ENCODE measurements at places on chromosomes 5 and 9.

GRCh38 chr5:154474396-154475334 lies 3.4 kb downstream of the HAND1 start:
- DNase-seq = no peak

GRCh38 chr5:153445875-153446579 lies 44.4 kb upstream of the GRIA1 start:
- DNase-seq = no peak

GRCh38 chr9:107389617-107390071 lies 99.9 kb downstream of the KLF4 start:
- DNase-seq = peak; percentile 9

DNA sequence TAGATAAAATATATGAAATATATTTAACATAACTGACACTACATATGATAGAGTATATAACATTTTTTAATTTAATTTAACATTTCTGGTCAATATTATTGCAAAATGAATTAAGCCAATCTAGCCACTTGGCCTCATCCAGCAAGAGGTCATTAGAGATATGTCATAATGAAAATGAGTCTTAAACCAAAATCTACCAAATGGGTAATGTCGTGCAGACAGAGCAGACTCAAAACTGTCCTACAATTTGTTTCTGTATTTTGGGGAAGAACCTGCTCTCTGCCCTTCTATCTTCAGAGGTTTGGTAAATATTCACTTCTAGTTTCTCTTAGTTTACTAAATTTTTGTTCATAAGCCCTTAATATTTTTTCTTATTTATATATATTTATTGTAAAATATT lies 61.4 kb downstream of the ARHGEF28 start:
- no peak for DNase-seq

DNA sequence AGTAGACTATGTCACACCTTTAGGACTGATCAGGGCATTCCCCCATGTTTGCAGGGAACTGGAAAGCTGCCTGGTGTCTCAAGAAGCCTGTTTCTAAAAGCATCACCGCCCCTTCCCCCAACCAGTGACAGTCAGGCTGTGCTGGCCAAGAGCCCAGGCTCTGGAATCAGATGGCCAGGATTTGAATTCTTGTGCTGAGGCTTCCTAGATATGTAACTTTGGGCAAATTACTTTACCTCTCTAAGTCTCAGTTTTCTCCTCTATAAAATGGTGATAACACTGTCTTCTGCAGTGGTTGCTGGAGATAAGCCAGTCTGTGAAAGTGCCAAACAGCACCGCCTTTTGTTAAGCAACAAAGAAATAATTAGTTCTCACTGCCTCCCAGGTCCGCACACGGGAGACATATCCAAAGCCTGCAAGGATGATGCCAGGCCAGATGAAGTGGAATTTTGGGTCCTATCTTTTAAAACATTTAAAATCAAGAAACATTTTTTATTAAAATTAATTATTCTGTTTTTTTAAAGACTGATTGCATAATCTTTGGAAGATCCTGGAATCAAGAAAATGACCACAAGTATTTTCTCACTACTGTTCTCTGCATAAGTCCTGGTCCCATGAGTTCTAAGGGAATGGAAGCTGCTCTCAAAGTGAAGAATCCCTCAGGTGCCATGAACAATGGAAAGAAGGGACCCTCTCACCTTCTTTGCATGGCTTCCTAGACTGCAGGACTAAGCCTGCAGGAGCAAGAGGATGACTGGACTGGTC lies 13.9 kb downstream of the SLC31A2 start:
- no peak for DNase-seq

DNA sequence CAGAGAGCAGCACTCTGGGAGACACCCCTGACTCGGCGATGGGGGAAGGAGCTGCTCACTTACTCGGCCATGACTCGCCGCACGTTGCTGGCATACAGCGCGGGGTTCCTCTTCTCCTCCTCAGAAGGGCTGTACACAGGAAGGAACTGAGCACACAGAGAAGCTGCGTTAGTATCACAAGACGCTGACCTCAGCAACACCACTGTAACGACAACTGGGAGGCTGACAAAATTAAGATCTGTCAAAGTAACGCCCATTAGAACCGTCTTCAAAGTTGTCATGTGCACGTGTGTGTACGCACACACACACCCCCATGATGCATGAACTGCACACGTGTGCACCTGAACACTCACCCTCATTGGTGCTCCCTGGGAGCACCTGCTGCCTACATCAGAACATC lies 32.1 kb upstream of the SLC6A3 start:
- peak; percentile 40 for DNase-seq

GRCh38 chr5:59276325-59276675 lies 617.2 kb downstream of the PDE4D start:
- DNase-seq = no peak

- no peak for DNase-seq
Observed at GRCh38 chr5:20522905-20523482, 535.0 kb upstream of the CDH18 start.

GRCh38 chr9:77794985-77795384 lies 146.9 kb upstream of the GNA14 start:
- DNase-seq = no peak

DNA sequence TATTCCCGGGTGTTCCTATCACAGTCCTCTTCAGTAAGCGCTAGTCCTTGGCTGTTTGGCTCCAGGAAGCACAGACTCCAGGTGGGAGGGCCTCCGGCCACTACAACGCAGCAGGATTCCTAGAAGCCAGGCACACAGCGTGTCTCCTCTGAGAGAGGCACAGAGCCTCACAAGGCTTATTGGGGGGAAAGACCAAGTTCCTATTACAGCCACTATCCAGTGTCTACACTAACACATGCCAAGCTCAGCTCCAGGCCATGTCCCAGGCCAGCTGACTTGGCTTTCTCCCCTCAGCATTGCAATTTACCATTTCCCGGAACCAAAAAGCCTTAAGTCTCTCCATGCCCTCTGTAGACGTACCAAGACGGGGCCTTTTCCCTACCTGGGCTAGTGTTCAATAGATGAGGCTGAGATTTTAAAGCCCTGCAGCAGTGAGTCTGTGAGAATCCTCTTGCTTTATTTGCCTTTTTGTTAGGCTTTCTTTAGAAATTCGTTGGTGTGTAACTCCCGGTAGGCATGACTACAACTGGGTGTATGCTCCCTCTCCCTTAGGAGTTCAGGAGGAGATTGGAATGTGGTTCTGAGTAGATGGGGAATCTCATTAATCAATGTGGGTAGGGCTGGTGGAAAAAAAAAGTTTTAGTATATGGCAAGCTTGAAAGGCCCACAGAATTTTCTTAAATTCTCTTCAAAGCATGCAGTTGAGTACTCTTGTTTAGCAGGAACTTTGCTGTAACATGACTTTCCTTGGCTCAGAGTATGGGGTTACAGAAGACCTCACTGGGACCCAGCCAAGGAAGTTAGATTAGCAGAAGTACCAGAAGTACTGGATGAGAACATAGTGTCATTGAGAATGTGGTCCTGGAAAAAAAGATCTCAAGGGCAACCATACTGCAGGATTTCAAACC lies 84.3 kb upstream of the SLC1A3 start:
- DNase-seq = no peak

- DNase-seq = no peak
Observed at GRCh38 chr5:6772886-6773285, 59.7 kb downstream of the TENT4A start.

DNA sequence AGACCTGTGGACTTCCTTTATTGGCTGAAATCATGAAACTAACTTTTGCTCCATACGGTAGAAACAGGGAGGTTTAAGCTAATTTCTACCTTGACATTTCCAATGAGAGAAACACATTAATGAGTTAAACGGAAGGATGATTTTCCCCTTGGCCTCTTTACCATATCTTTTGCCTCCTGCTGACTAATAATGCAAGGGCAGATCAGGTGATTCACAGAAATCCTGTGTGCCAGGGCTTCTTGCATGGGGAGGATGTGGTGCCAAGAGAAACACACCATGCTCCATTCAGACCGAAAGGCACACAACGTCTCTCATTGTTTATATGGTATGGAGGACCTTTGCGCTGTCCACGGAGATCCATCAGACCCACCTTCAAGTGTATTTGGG lies 17.4 kb upstream of the PRLR start:
- DNase-seq = no peak

DNA sequence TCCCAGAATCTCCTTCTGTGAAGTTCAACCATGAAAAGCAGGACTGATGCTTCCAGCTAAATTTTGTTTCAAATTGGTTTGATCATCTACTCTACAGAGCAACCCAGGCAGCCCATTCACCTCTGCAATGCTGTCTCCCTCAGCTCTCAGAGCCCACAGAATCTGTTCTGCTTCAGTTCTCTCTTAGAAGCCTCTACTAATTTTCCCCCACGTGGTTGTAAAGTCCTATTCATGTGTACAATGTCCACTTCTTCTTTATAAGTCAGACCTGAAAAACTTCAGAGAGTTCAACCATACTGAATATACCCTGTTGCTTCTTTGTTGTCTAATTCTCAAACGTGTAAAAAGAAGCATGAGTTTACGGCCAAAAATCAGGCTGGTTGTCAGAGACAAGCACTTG lies 21.3 kb upstream of the FAM13B start:
- DNase-seq = no peak

GRCh38 chr9:112433499-112434392 lies 52.9 kb upstream of the KIAA1958 start:
- DNase-seq = no peak

GRCh38 chr9:89363921-89364665 lies 45.8 kb downstream of the SECISBP2 start:
- DNase-seq = no peak

DNA sequence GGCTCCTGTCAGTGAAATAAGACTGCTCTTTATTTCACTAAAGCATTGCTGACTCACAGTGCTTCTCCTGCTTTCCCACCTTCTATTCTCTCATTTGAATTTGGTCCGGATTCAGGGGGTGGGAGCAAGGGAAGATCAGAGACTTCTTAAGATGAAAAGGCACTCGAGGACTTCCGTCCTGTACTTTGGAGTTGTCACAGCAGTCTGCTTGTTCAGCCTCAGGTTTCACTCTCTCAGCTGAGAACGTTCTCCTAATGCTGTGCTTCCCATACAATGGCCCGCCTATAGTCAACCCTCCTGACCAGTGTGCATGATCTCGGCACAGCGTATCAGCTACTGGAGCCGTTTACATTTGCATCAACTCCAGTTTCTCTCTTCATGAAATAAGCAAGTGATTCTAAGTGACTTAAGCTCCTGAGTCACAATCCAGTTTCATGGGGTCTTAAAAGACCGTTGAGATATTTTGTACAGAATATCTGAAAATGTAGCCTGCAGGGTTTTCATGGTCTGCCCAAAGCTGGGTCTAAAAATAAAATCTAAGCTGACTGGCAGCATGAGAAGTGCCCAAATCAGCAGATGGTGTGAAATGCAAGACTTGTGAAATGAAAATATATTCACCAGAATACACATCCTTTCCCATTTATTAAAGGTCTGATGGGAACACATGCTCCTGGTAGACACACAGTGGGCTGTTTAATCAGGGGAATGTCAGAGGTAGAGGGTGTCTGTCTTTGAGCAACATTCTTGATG lies 145.0 kb downstream of the ADCY2 start:
- no peak for DNase-seq

- DNase-seq = no peak
Observed at GRCh38 chr5:129001841-129002526, 36.7 kb downstream of the SLC27A6 start.

DNA sequence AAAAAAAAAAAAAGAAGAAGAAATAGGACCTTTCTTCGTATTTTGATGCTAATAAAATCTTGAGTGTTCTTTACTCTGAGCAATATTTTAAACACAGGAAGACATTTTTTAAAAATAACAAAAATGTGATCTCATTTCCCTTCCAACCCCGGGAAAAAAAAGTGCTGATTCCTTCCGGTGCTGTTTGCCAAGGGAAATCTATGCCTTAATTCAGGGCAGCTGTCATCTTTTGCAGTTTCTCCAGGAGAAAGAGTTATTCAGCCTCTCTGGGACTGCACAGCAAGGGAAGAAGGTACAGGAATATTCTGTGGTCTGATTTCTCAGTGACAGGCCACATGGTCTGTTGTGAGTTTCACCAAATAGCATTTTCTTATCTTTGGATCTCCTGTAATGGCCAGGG lies 291.9 kb upstream of the IRX1 start:
- DNase-seq = no peak

GRCh38 chr5:82313016-82313415 lies 34.9 kb upstream of the RPS23 start:
- DNase-seq = peak; percentile 28

GRCh38 chr5:147645197-147645596 lies 135.3 kb upstream of the DPYSL3 start:
- DNase-seq = no peak

- peak; percentile 6 for DNase-seq
Observed at GRCh38 chr5:168039566-168040248, 251.7 kb upstream of the WWC1 start.

DNA sequence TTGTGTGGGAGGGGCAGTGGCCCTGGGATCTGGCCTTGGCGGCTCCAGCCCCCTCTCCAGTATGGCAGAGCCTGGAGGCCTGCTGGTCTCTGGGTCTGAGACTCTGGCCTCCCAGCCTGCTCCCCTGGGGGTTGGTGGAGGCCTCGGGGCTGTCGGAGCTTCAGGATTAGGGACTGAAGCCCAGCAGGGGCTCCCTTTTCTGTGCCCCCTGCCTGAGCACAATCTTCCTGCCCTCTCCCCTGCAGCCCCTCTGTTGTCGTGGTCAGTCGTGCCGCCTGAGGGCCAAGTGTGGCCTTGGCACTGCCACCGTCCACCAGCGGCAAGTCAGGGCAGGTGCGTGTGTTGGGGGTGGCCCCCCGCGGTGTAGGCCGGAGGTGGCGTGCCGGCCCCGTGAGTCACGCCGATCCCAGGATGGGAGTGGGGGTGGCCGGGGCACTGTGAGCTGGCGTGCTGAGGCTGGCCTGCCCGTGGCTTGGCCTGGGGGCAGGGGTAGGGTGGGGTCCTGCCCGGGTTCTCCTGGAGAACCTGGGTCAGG lies 53.6 kb downstream of the RXRA start:
- DNase-seq = no peak

DNA sequence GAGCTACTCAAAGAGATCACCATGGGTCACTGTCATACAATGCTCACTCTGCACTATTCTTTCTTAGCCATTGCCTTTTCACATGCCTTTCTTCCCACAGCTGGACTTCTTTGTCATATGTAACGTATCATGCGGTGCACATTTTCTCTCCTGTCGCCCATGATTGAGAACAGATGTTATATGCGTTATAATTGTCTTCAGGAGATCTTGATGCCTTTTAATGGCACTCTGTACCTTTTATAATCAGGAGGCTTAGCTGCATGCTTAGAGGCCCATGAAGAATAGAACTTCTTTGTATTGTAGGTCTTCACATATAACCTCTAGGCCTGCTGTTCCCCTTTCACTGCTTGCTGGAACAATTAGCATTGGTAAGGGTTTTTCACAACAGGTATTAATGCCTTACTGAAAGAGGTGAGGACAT lies 436.1 kb downstream of the CDH10 start:
- DNase-seq = no peak

GRCh38 chr5:96783326-96783725 lies 24.4 kb downstream of the ERAP1 start:
- DNase-seq = no peak

Measured in left colon (tissue), 2 donors.